Hematopoietic multipotent progenitor cell (in vitro differentiated cells): ENCODE measurements at places on chromosomes 12 and 14.

- no peak for DNase-seq
Observed at GRCh38 chr12:43428088-43428600, 123.9 kb downstream of the ADAMTS20 start.

GRCh38 chr12:52063082-52063924 is 6.5 kb upstream of the ATG101 start:
- DNase-seq: no peak

DNA sequence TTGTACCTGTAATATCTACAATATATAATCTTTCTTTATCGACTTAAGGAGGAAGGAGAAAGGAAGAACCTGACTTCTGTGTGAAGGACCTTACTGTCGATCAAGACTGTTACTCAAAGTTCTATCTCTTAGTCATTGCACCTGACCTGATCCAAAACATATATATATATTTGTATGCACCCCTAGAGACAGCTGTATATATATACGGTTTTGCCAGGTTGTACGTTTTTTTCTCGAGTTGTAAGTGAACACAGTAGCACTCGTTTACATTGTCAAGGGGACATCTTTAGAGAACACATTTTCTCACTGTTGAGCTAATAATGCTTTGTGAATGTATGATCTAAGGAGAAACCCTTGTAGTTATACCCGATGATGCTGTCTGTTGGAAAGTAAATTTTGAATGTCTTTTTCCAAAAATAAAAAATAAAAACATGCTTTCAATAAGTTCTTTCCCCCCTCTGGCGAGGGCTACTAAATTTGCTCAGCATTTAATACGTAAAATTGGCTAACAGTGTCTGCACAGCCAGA is 536 bp upstream of the SLC35E3 start:
- DNase-seq: peak; percentile 8

GRCh38 chr14:76472199-76472723 is 96.3 kb downstream of the ESRRB start:
- no peak for DNase-seq

- no peak for DNase-seq
Observed at GRCh38 chr14:38481952-38482678, 226.2 kb upstream of the CLEC14A start.
